ENCODE measurements at places on chromosomes 11 and 22.
A peak's percentile ranks its signal among the peaks of the same experiment; 100 is the strongest.

GRCh38 chr11:105429096-105429910 is 180.6 kb upstream of the GRIA4 start:
- DNase-seq, result no peak

DNA sequence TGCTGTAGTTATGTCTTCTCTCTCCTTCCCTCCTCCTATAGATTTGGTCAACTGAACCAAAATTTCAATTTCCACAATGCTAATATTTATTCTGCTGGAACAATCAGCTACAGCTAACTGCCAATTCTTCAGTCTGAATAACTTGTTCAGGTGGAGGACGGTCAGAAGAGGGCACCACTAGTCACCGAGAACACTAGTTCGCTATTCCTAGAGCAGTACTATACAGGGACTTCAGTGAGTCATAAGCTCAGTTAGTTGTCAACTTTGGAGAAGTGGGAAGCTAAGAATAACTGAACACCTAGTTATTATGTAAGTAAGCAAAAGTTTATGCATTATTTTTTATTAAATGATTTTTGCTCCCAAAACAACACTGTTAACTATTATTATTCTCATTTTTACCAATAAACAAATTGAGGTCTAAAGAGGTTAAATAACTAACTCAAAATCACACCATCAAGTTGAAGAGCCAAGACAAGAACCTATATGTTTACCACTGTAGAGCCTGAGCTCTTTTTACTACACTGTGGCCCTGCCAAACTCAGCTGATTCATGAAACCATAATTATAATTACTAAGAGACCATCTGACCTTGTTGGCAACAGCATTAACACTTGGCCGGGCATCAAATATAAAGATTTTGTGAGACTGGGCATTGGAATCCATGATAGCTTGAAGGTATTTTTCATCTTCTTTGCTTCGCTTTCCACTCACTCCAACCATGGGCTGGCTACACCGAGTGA is 59.0 kb downstream of the CEP57 start:
- peak; percentile 8 for DNase-seq

- no peak for DNase-seq
Measured at GRCh38 chr22:45529971-45530575, 27.4 kb downstream of the FBLN1 start.

GRCh38 chr11:13868710-13869397 is 93.7 kb upstream of the SPON1 start:
- DNase-seq, result no peak

DNA sequence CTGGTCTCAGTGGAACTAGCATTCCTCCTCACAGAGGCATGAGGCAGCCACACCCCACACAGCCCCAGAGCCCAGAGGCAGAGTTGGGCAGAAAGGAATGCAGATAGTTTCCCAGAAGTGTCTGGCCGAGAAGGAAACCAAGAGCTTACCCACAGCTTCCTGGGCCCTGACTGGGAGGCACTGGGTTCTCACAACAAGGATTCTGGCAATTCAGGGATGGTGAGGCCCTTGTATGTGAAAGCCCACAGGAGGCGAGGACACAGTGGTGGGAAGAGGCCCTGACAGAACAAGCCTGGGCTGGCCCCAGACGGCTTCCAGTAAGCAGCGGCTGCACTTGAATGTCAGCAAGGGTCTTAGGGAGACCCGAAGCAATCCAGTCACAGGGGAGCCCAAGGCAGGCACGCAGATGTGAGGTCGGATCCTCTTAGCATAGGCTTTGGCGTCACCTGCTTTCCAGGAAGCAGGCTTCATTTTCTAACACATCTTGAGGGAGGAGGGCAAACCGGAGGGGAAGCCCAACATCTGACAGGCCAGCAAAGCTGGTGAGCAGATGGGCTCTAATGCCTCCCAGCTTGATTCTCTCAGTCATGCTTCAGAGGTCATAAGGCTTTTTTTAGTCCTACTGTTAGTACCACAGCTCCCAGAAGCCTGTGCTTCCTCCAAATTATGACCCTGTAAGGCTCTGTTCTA is 78.3 kb upstream of the AKIP1 start:
- DNase-seq, result no peak

- no peak for DNase-seq
Measured at GRCh38 chr22:23820748-23821211, 18.0 kb downstream of the DERL3 start.

- no peak for DNase-seq
Measured at GRCh38 chr11:27717801-27718229, 17.6 kb upstream of the BDNF start.

DNA sequence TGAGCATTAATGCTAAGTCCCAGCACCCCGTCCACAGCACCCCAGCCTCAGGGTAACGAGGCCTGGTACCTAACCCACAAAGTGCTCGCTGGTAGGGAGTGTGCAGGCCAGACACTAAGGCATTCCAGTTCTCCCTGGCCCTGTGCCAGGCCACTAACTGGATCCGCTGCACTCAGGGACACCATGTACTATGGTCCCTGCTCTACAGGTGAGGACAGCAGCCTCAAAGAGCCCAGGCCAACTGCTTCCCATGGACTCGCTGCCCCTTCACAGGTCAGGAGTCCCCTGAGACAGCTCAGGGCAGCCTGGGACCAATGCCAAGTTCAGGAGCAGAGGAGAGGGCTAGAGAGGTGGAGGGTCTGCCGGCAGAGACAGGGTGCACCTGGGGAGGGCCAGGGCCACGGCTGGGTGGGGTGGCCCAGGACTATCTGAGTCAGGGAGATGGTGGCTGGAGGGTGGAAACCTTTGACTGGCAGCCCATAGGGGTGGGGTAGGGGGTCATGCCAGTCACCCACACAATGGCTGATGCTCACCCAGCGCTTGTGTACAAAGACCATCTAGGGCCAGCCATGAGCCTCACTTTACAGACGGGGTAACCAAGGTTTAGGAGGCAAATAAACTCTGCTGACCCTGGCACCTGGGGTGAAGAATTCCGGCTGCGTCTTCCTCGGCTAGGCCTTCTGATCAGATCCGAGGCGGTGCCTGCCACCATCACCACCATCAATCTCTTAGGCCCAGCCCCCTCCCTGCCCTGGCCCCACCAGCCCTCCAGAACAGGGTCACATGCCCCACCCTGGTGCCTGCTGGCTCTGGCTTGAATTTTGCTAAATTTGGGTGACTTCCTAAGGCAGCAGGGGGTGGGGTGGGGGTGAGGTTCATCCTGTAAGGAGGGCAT is 5.6 kb downstream of the OSBPL5 start:
- no peak for DNase-seq

GRCh38 chr22:36809351-36809750 is 7.5 kb downstream of the PVALB start:
- DNase-seq, result no peak

DNA sequence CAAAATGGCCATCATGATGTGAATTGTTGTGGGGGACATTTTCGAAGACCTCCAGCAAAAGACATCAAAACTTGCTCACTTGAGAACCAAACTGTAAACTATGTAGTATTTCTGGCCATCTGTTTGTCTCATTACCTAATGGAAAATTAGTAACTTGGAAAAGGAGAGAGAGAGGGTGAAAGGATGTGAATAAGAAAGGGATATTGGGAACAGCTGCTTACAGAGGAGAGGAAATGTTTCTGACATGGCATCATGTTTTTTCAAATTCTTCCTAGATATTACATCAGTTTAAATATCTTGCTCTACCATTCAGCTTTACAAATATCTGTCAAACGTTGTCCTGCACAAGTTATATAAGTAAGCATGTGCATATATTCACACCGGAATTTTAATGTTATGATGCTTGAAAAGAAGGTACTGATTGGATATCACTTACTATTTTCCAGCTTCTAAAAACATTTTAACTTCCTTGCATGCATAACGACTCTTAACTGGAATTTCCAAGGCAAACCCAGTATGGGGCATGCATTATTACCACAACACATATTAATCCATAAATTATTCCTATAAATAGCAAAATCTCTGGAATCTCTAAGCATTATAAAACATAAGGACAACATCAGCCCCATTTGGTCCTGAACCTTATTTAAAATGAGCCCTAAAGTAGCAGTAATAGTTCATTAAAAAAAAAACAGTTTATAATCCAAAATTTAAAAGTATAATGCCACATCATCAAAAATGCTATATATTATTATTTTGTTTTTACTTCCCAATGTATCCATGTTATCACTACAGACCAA is 20.0 kb downstream of the GUCY1A2 start:
- DNase-seq, result no peak

GRCh38 chr11:116787436-116787785 is 412 bp downstream of the ZPR1 start:
- no peak for DNase-seq

DNA sequence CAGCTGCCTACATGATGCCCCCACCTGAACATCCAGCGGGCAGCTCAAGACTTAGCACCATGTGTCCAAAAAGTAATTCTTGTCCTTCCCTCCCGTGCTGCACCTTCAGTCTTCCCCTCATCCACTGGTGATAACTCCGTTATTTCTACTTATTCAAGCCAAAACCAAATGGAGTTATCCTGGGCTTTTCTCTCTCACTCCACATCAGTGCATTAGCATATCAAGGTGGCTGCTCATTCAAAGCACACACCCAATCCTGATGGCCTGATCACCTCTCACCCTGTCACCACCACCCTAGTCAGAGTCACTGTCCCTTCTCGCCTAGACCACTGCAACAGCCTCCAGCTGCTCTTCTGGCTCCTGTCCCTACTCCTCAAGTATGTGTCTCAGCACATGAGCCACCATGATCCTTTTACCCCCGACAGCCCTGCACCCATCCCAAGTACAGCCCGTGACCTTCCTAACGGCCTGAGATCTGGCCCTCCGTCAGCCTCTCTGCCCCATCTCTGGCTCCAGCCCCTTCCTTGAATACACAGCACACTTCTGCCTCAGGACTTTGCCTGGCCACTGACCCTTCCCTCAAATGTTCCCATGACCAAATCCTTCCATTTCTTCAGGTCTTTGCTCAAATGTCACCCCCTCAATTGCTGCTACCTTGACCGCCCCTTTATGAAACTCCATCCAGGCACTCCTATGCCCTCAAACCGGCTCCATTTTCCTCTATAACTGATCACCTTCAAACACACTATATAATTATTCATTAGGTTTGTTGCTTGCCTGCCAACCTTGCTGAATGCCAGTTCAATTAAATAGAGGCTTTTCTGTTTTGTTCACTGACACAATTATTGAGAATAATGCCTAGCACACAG is 19.7 kb upstream of the SLC25A1 start:
- DNase-seq, result no peak

DNA sequence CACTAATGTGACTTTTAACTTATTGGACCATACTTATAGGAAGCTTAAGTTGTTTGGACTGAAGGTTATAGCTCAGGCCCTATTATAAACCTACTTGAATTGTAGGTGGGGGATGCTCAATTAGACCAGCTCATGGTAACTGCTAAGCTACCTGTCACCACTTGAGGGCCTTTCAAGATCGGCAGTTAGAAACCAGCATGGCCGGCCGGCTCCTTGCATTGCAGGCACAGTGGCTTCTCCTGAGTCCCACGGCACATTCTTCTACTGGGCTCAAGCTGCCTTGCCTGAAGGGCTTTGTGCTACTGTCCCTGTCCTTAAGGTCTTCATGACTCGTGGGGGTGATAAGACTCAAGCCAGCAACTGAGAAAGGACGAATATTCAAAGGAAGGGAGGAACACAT is 70.8 kb downstream of the TBC1D22A start:
- DNase-seq, result no peak

- no peak for DNase-seq
Measured at GRCh38 chr11:14254533-14255237, 104.3 kb downstream of the RRAS2 start.

- no peak for DNase-seq
Measured at GRCh38 chr11:3090096-3090901, 33.1 kb upstream of the CARS1 start.

- DNase-seq, result no peak
Measured at GRCh38 chr11:17476317-17477083, at the start of gene ABCC8. Gene ABCC8, minus strand, starts transcription at chr11:17476845. Its CDS starts 69 bp downstream, at chr11:17476776.

- no peak for DNase-seq
Measured at GRCh38 chr11:116849060-116849459, 11.6 kb upstream of the APOA1 start.

DNA sequence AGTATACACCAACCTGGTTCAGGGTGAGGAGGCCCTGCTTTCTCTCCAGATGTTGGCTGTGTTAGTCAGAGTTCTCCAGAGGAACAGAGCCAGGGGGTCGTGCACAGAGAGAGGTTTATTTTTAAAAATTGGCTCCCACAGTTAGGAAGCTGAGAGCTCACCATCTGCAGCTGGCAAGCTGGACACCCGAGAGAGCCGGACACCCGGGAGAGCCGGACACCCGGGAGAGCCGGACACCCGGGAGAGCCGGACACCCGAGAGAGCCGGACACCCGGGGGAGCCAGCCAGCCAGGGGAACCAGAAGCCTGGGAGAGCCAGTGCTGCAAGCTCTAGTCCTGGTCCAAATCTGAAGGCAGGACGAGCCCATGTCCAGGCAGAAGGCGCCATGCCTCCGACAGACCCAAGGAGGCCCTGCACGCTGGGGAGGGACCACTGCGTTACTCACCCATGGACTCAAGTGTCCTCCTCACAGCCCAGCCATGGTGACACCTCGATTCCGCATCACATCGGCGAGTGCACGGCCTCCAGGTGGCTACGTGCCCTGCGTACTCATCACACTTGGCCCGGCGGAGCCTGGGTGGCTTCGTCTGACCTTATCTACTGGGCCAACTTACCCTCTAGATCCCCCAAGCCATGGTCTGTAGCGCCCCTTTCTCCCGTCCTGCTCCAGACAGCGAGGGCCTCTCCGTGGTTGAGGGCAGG is 99.0 kb downstream of the BRD1 start:
- no peak for DNase-seq

DNA sequence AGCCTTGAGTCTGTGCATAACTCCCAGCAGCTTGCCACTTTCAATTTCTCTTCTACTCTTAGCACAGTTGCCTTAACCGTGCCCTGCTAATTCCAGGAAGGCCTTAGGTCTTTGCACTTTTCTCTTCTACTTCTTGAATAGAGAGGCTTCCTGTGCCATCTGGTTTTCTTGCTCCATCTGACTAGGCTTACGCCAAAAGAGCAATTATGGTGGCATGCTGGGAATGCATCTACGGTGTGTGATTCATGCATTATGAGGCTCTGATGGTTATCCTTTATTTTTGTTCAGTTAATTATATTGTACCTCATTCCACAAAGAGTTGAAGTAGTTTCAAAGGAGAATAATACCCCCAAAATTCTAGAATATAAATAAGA is 29.4 kb downstream of the SIK2 start:
- no peak for DNase-seq

DNA sequence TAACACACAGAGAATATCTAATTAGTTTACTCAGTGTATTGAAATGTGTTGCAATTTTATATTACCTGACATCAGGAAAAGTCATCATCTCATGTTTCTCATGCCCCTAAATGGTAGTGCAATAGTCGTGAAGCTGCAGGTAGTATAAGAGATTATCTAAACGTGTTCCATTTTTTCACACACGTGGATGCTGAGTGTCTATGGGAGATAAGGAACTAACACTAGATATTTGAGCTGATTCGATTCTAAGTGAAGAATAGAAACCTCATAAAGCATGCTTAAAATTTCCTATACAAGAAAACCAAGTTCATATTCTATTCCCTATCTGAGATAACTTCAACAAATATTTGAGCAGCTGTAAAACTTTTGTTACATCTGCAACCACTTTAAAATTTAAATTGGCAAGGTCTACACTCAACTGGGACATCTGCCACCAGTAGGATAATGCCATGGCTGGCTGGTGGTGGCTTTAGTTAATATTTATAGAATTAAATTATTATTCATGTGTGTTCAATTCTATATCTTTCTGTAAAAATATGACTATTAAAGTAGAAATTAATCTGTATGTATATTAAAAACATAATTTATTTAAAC is 388.8 kb downstream of the LUZP2 start:
- no peak for DNase-seq

- no peak for DNase-seq
Measured at GRCh38 chr11:76805206-76805913, 22.2 kb downstream of the TSKU start.

GRCh38 chr11:27215471-27216269 is 147.3 kb downstream of the CCDC34 start:
- no peak for DNase-seq

GRCh38 chr22:22761963-22762772 is 117.8 kb downstream of the GGTLC2 start:
- no peak for DNase-seq

Measured in stimulated activated CD4-positive, alpha-beta T cell treated with anti-CD3 and anti-CD28 coated beads, Interleukin-12 subunit alpha, Interleukin-12 subunit beta, amount 100 ng/mL, for 4 hours (primary cell).